ENCODE measurements at places on chromosomes 1 and 21.

- no peak for DNase-seq
These were observed 27.6 kb downstream of the GPR88 start for GRCh38 chr1:100565533-100565932.

DNA sequence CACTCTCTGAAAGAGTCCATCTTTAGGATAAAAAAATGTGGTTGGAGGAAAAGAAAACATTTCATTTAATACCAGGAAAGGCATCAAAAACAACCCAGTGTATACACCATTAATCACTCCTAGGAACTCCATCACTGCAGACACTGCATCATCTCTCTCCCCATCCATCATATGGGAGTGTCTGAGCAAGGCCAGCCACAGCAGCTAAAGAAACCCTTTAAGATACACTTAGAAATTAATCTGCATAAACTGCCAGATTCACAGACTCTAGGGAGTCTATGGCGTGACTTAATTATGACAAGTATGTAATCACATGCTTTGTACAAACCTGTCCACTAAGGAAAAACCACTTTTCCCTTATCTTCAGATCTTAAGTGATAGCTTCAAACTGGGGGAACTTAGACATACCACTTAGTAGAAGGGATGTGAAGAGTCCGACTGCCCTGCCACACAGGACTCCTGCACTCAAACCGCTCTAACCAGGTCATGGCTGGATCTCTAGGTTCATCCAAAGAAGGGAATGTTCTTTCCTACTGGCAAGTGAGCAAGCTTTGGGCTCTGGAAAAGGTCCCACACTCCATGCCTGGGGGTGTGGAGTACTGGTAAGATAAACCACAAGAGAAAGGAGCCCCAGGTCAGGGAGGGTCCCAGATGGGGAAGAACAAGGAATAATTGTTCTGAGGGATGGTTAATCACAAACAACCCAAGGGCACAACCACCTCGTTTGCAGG lies 61.0 kb upstream of the C8B start:
- peak; percentile 67 for DNase-seq

- DNase-seq: no peak
These were observed 3.7 kb downstream of the GPR37L1 start for GRCh38 chr1:202126426-202126825.

- DNase-seq: no peak
These were observed 16.3 kb downstream of the PADI3 start for GRCh38 chr1:17265162-17265561.

DNA sequence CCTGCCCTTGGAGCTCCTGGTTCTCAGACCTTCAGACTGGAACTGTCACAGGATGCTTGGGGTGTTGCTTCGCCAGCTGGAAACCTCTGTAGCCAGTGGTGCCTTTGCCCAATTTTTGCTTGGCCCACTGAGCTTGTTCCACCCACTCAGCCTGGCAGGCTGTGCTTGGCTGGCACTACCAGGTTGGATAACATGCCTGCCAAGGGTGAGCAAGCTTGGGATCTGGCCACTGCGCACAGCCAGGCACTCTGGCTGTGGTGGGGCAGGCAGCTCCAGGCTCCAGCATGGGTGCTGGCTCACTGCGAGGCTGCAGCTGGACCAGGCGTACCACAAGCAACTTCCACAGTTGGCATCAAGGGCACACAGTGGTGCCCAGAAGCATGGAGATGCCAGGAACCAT lies 967.8 kb upstream of the NCAM2 start:
- no peak for DNase-seq

- no peak for DNase-seq
These were observed 4.8 kb downstream of the ARHGEF16 start for GRCh38 chr1:3459051-3459908.

DNA sequence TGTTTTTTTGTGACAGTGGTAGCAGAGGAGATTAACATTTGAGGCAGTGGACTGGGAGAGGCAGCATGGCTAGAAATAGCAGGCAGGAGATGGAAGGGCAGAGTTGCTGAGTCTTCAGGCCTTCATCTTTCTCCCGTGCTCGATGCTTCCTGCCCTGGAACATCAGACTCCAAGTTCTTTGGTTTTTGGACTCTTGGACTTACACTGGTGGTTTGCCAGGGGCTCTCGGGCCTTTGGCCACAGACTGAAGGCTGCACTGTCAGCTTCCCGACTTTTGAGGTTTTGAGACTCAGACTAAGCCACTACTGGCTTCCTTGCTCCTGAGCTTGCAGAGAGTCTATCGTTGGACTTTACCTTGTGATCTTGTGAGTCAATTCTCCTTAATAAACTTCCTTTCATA lies 24.2 kb upstream of the LEFTY2 start:
- DNase-seq: no peak

DNA sequence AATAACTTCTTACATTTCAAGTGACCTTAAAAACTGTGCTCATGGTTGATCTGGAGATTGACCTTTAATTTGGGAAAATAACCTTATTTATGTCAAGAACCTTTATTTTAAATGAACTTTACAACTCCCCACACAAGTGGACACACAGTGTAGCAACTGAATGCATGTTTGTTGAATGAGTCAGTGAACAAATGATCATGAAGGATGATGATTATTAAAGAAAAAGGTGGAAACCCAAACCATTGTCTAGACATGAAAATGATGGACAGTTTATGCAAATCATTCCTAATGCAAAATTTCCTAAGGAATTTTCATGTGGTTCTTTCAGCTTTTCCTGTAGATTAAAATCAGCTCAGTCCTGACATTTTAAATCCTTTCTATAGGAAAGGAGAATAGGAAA lies 439.8 kb upstream of the RUNX1 start:
- no peak for DNase-seq

DNA sequence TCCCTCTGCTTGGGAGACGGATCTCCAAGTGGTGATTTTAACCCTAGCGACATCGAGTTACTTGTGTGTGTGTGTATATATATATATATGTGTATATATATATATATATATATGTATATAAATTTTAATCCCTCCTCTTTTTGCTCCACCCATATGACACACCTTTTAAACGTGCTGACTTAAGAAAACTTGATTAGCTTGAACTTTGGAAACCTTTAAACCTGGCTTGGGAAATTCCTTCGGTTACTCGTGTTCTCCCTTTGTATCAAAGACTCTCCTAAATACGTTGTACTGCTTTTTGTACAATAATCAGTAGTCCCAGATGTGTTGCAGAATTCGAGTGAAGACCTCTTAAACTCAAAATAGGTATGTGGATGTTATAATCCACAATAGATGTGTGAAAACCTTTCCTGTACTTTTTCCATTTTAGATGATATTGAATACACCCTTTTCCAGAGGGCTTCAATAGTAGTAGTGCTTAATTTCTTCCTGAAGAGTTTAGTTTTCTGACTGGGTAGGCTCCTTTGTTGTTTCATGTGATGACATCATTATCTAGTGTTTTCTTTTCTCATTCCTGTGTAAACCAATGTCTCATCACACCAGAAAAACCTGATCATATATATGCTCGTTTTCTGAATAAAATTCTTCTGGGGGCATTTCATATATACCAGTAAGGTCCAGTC lies 1.4 kb downstream of the RNF11 start:
- DNase-seq: peak; percentile 63

DNA sequence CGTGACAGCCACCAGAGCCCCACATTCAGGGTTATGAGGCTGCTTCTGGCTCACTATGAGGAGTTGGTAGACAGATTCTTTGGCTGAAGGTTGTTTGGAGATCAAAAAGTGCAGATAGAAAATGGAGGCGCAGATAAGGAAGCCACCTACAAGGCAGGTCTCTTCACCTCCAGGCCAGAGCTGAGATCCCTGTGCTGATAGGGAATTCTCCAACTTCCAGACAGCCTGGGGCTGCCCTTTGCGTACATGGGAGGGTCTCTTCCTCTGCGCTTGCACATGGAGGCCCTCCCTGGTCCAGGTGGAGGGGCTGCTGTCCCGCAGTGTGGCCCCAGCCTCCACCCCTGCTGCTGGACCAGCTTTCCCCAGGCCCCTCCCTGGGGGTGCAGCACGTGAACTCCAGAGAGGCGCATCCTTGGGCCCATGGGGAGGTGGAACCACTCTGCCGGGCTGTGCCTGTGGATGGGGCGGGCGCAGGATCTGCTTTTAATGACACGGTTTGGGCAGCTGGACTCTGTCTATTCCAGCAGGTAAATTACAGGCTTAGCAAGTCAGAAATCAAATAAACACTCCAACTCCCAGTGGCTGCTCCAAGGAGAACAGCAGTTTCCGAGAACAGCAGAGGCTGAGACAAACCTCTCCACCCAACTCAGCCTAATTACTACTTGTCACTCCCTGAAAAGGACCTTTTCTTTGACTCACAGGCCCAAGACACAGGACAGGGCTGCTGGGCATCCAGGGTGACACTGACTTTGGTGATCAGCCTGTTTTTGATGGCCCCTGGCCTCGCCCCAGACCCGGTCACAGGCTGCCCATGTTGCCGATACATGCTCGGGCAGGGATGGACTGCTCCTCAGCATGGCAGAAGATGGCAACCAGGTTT lies 12.4 kb downstream of the OXCT2 start:
- peak; percentile 92 for DNase-seq

DNA sequence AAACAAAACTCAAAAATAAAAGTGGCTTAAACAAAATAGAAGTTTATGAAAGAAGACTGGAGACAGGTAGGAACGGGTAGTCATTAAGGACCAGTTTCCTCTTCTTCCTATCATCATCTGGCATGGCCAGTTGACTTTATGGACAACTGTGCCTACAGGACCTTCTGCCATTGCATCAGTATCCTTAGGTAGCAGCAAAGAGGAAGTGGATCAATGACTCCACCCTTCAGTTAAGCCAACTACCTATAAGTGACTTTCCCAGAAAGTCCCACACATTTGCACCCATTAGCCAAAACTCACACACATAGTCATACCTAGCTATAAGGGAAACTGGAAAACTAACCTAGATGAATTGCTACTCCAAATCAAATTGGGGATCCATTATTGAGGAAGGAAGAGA lies 51.7 kb downstream of the RASAL2 start:
- no peak for DNase-seq

DNA sequence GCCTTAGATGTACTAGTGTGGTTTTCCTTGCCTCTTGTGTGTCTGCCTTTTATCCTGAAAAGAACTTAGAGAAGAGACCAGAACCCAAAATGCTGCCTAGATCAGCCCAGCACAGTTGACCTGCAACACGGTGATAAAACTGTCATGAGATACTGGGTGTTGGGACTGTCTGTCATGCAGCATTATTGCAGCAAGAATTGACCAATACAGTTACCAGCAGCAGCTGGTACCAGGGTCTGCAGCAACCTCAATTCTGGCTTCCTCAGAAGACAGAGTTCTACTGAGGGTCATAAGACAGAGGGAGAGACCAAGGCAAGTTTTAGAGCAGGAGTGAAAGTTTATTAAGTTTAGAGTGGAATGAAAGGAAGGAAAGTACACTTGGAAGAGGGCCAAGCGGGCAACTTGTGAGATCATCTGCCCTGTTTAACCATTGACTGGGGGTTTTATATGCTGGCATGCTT lies 182.0 kb downstream of the DYRK1A start:
- DNase-seq: no peak

DNA sequence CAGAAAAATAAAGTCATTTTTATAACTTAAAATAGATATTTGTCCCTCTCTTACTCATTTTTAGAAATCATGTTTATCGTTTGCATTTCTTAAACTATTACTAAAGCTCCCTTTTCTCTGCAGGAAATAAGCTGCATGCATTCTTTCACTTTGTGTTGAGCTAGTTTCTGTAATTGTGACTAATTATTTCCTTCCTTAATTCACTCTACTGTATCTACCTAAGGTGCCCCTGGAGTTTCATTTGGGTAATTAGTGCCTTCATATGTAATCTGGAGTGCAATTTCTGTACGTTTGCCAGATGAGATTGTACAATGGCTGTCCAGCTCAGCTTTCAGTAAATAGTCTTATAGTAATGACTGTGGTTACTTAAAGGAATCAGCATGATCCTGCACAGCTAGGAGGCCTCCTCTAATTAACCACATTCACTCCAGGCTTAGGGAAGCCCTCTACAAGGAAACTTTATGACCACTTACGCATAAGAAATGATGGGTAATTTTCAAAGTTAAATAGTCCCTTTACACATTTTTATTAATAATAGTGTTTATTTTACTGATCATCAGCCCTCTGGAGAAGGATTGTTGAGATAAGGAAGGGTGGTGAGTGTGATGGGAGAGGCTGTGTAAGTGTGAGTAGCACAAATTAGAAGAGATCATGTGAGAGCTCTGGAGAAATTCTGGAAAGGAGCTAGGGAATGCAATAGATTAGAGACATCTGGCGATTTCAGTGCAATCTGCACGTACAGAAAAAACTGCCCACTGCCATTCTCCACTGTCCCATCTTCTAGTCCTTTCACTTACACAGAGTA lies 86.8 kb downstream of the LRRC8C start:
- DNase-seq: peak; percentile 52

- no peak for DNase-seq
These were observed 16.7 kb upstream of the KCNJ15 start for GRCh38 chr21:38240129-38240528.

- no peak for DNase-seq
These were observed 350.5 kb upstream of the VAMP3 start for GRCh38 chr1:7420470-7421100.

DNA sequence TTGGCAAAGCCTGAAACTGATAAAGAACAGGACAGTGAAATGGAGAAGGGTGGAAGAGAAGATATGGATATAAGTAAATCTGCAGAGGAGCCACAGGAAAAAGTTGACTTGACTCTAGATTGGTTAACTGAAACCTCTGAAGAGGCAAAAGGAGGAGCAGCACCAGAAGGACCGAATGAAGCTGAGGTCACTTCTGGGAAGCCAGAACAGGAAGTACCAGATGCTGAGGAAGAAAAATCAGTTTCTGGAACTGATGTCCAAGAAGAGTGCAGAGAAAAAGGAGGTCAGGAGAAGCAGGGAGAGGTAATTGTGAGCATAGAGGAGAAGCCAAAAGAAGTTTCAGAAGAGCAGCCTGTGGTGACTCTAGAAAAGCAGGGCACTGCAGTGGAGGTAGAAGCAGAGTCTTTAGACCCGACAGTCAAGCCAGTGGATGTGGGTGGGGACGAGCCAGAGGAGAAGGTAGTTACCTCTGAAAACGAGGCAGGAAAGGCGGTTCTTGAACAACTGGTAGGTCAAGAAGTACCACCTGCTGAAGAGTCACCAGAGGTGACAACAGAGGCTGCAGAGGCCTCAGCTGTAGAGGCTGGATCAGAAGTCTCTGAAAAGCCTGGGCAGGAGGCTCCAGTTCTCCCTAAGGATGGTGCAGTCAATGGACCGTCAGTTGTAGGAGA lies 16.3 kb downstream of the CCDC17 start:
- no peak for DNase-seq

DNA sequence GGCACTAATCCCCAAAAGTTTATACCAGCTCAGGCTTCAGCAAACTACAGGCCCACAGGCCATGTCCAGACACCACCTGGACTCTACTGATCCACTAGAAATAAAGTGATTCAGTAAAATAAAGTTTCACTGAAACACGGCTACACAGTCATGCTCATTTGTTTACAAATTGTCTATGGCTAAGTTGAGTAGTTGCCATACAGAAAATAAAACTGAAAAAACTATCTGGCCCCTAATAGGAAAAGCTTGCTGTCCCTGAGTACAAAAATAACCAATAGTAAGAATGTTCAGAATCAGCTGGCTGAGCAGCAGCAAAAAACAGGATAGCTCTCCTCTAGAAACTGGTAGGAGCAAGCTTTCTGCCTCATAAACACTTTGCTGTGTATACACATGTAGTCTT lies 221.5 kb downstream of the RERE start:
- no peak for DNase-seq

All from NCI-H1417 (cell line).